Gastrocnemius medialis (tissue), 4 donors: ENCODE measurements at places on chromosomes 7 and 10. TPM values are rescaled to one million over a fixed set of nuclear protein-coding genes. Genes with fewer than 3 reads are reported as not detected.

GRCh38 chr10:46240684-46241565 is 45.9 kb upstream of the ANTXRL start:
- no peak overlapping the region for H3K27ac ChIP-seq
- no peak overlapping the region for H3K4me3 ChIP-seq
- H3K27me3 ChIP-seq, result no peaks in the 10 kb centered on the region

- no peaks in the 10 kb centered on the region for H3K27me3 ChIP-seq
- H3K27ac ChIP-seq, result no peak overlapping the region
- DNase-seq, result peak; percentile 22
Measured at GRCh38 chr7:7256731-7257274, 74.5 kb downstream of the C1GALT1 start.

GRCh38 chr7:22858640-22859561 is 36.3 kb upstream of the TOMM7 start:
- peaks cover 42% of the 10 kb centered on the region for H3K4me1 ChIP-seq
- no peak overlapping the region for H3K4me3 ChIP-seq
- peak overlapping the region; percentile 99 for H3K27ac ChIP-seq
- no peak for DNase-seq
- H3K36me3 ChIP-seq, result no peaks in the 10 kb centered on the region

DNA sequence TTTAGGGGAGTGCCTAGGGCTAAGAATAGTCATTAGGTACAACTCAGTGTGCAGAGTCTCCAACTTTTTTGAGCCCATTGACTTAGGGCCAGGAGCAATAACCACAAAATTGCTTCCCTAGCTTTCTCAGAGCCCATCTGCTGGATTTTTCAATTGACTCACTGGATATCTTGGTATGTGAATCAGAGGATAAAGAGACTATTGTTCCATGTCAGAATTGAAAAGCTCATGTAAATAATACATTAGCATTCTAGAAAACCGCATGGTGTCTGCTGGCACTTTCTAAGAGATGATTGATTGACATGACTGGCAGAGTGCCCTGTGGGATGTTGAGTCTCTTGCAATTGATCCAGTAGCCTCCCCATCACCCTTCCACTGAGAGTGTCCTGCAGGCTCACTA is 246.2 kb downstream of the CCDC7 start:
- no peak overlapping the region for H3K4me3 ChIP-seq
- H3K27me3 ChIP-seq, result no peaks in the 10 kb centered on the region
- H3K36me3 ChIP-seq, result no peaks in the 10 kb centered on the region

- DNase-seq, result no peak
- no peaks in the 10 kb centered on the region for H3K4me1 ChIP-seq
- H3K27me3 ChIP-seq, result no peaks in the 10 kb centered on the region
Measured at GRCh38 chr10:31194986-31195385, 124.0 kb upstream of the ZEB1 start.

- H3K4me3 ChIP-seq, result no peak overlapping the region
- no peaks in the 10 kb centered on the region for H3K36me3 ChIP-seq
- no peaks in the 10 kb centered on the region for H3K4me1 ChIP-seq
- DNase-seq, result no peak
- H3K27ac ChIP-seq, result no peak overlapping the region
Measured at GRCh38 chr7:26005683-26006410, 146.2 kb upstream of the NFE2L3 start.

- no peaks in the 10 kb centered on the region for H3K36me3 ChIP-seq
- DNase-seq, result no peak
- no peak overlapping the region for H3K4me3 ChIP-seq
- no peak overlapping the region for H3K27ac ChIP-seq
- H3K27me3 ChIP-seq, result no peaks in the 10 kb centered on the region
- no peaks in the 10 kb centered on the region for H3K4me1 ChIP-seq
Measured at GRCh38 chr7:38660427-38661099, 29.4 kb upstream of the AMPH start.

- peak overlapping the region; percentile 48 for H3K4me3 ChIP-seq
- no peak overlapping the region for H3K27ac ChIP-seq
- no peaks in the 10 kb centered on the region for H3K36me3 ChIP-seq
- no peaks in the 10 kb centered on the region for H3K4me1 ChIP-seq
- H3K27me3 ChIP-seq, result peaks cover 26% of the 10 kb centered on the region
Measured at GRCh38 chr7:57867884-57868701, 418.1 kb downstream of the ZNF716 start.

- no peak overlapping the region for H3K4me3 ChIP-seq
- H3K27ac ChIP-seq, result no peak overlapping the region
- H3K36me3 ChIP-seq, result peaks cover 46% of the 10 kb centered on the region
- peak; percentile 37 for DNase-seq
Measured at GRCh38 chr7:2237109-2237602, 4.4 kb upstream of the MAD1L1 start.

DNA sequence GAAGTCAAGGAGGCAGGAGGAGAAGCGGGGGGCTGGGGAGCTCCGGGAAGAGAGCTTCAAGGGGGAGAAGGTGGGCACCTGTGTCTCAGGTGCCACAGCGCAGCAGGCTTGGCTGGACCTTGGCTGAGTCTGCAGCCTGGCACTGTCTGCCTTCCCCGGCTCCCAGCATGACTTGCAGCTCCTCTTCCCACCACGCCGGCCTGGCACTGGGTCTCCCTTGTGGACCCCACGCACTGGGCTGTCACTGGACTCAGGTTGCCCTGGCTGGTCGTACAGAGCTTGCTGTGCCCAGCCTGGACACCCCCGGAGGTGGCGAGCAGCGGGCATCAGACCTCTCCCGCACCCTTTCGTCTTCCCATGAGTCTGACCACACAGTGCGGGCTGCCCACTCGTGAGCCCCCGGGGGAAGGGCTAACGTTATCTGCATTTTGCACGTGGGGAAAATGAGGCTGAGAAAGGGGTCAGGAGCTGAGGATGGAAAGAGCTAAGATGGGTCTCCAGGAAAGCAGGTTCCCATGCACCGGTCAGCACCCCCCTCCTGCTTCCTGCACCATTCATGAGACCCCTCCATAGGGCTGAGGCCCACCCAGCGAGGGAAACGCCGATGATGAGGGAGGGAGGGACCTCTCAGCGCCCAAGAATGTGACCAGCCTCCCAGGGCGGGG is 40.3 kb upstream of the PSMG3 start:
- DNase-seq, result no peak
- H3K4me3 ChIP-seq, result no peak overlapping the region
- H3K36me3 ChIP-seq, result no peaks in the 10 kb centered on the region
- H3K27ac ChIP-seq, result no peak overlapping the region
- no peaks in the 10 kb centered on the region for H3K27me3 ChIP-seq

- H3K36me3 ChIP-seq, result no peaks in the 10 kb centered on the region
- no peaks in the 10 kb centered on the region for H3K4me1 ChIP-seq
- no peak overlapping the region for H3K4me3 ChIP-seq
- H3K27me3 ChIP-seq, result no peaks in the 10 kb centered on the region
- DNase-seq, result no peak
Measured at GRCh38 chr7:82624337-82624736, 180.8 kb upstream of the CACNA2D1 start.

GRCh38 chr10:6062101-6062771 is at the start of gene IL2RA:
Gene IL2RA (minus strand): TSS chr10:6062367. CDS start chr10:6062151, 216 bp downstream.
- no peaks in the 10 kb centered on the region for H3K27me3 ChIP-seq
- DNase-seq, result no peak
- no peak within 1 kb of the TSS for H3K27ac ChIP-seq
- peaks cover 6% of the 10 kb centered on the region for H3K4me1 ChIP-seq
- no peak within 1 kb of the TSS for H3K4me3 ChIP-seq

DNA sequence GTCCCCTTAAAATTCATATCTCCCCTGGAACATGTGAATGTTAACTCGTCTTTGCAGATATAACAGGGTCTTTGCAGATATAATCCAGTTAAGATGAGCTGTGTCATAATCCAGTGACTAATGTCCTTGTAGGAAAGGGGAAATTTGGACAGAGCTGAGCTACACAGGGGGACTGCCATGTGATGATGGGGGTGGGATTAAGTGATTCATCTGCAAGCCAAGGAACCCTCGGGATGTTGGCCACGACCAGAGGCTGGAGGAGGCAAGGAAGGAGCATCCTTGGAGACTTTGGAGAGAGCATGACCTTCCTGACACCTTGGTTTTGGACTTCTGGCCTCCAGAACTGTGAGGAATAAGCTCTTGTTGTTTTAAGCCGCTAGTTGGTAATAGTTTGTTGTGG is 153.9 kb upstream of the PCBD1 start:
- H3K4me1 ChIP-seq, result no peaks in the 10 kb centered on the region
- no peaks in the 10 kb centered on the region for H3K36me3 ChIP-seq
- H3K4me3 ChIP-seq, result no peak overlapping the region
- H3K27ac ChIP-seq, result no peak overlapping the region
- no peak for DNase-seq

- no peaks in the 10 kb centered on the region for H3K27me3 ChIP-seq
- no peaks in the 10 kb centered on the region for H3K4me1 ChIP-seq
- no peaks in the 10 kb centered on the region for H3K36me3 ChIP-seq
- DNase-seq, result no peak
- no peak overlapping the region for H3K27ac ChIP-seq
- H3K4me3 ChIP-seq, result no peak overlapping the region
Measured at GRCh38 chr10:14502431-14502830, 171.7 kb upstream of the FRMD4A start.

- H3K4me3 ChIP-seq, result peak overlapping the region; percentile 3
- H3K27me3 ChIP-seq, result no peaks in the 10 kb centered on the region
- H3K4me1 ChIP-seq, result peaks cover 68% of the 10 kb centered on the region
- no peaks in the 10 kb centered on the region for H3K36me3 ChIP-seq
- peak overlapping the region; percentile 83 for H3K27ac ChIP-seq
Measured at GRCh38 chr7:5692112-5692844, 89.2 kb downstream of the RNF216 start.

DNA sequence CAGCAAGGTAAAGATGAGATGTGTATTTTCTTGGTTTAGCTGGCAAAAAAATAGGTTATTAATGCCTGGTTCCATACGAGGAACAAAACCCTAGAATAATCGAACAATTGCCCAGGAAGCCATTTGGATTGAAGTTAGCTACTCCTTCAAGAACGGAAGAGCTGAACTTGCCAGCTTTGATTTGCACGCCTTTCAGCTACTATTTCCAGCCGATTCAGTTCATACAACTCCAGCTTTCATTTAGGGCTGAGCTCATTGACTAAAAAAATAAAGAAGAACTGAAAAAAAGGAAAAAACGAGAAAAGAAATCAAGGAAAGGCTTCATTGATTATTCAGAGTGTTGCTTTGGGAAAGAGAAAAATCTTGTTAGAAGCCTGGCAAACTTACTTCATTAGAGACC is 60.4 kb downstream of the PTN start:
- no peaks in the 10 kb centered on the region for H3K36me3 ChIP-seq
- no peak overlapping the region for H3K27ac ChIP-seq
- no peaks in the 10 kb centered on the region for H3K27me3 ChIP-seq
- no peaks in the 10 kb centered on the region for H3K4me1 ChIP-seq
- no peak overlapping the region for H3K4me3 ChIP-seq
- no peak for DNase-seq

DNA sequence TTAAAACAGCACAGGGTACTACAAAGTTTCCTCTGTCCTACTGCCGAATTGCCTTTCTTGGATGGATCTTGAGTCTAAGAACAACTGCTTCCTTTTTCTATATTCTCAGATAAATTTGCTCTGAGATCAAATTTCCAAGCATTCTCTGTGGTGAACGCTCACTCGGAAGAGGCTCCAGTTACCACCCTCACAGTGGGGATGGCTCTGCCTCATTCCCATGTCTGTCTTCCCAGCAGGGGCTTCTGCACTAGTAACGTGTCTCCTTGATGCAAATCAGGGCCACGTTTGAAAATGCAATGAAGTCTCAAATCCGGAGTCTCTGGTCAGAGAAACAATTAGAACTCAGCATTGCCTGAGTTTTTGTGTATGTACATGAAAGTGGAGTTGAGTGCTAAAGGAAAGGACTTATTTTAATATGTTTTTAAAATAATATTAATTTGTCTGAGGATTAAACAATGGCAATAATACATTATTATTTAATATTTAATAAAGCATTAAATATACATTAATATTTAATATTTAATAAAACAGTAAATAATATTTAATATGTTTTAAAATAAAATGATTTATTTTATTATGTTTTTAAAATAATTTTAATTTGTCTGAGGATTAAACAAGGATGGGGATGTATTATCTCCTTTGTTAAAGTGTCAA is 61.8 kb downstream of the INHBA start:
- H3K36me3 ChIP-seq, result no peaks in the 10 kb centered on the region
- H3K4me1 ChIP-seq, result no peaks in the 10 kb centered on the region
- no peaks in the 10 kb centered on the region for H3K27me3 ChIP-seq
- H3K4me3 ChIP-seq, result no peak overlapping the region
- DNase-seq, result no peak
- no peak overlapping the region for H3K27ac ChIP-seq

GRCh38 chr7:127927348-127927696 is 103.9 kb downstream of the LRRC4 start:
- H3K27me3 ChIP-seq, result no peaks in the 10 kb centered on the region
- no peak for DNase-seq

DNA sequence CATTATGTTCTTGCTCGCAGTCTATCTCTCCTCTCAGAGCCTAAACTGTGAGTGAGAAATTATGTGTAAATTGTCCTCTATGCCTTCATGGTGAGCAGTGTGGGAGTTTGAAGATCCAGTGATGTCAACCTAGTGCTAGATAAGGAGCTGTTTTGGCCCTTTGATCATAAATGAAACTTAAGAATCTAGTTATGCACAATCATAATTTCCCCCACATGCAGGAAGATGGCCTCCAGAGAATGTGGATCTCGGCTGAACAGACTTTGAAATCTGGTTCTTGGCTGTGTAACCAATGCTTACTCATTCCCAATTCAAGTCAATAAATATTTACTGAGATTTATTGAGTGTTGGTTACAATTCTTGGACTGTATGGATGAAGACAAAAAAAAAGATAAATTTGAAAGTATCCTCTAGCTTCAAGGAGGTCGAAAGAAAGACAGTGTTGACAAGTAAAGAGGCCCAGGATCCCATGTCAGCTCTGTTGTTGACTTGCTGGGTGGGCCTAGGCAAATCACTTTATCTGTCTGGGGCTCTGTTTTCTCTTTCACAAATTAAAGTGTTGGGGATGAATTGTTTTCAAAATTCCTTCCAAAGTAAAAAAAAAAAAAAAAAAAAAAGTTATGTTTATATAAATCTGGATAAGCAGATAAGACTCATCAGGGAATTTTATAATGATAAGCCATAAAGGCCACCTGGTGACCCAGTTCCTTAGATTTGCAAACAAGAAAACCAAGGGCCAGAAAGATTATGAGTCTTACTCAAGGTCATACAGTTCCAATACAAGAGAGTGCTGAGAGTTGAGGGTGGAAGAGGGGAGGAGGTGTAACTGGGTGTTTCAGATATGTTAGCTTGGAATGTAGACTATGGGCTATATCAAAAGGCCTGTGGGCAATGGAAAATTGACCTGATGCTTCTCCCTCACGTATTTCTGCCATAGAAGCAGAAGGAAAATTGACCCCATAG is 969.9 kb downstream of the KCNMA1 start:
- H3K4me3 ChIP-seq, result no peak overlapping the region
- no peaks in the 10 kb centered on the region for H3K27me3 ChIP-seq
- H3K36me3 ChIP-seq, result no peaks in the 10 kb centered on the region

GRCh38 chr10:102537367-102537766 is 33.6 kb downstream of the SUFU start:
- no peaks in the 10 kb centered on the region for H3K27me3 ChIP-seq
- no peak overlapping the region for H3K4me3 ChIP-seq
- H3K36me3 ChIP-seq, result no peaks in the 10 kb centered on the region
- no peak for DNase-seq

The TES gene
- 8.7 TPM for total RNA-seq

The JCAD gene
- total RNA-seq, result 12.1 TPM

The ITGB8 gene
- 0.73 TPM for total RNA-seq

The ACTL6B gene
- total RNA-seq, result not detected

The MCM7 gene
- 36.0 TPM for total RNA-seq

The GIMAP7 gene
- 7.8 TPM for total RNA-seq
